Activated CD8-positive, alpha-beta memory T cell treated with anti-CD3 and anti-CD28 coated beads, Interleukin-2, amount 50 U/mL, for 4 hours (primary cell): ENCODE measurements at places on chromosomes 2 and 18.
A peak's percentile ranks its signal among the peaks of the same experiment; 100 is the strongest.

GRCh38 chr2:37324786-37325624, at the start of gene PRKD3:
Gene PRKD3, minus strand, starts transcription at chr2:37324833. Its CDS starts 8,309 bp downstream, at chr2:37316524.
- peak; percentile 57 for DNase-seq

DNA sequence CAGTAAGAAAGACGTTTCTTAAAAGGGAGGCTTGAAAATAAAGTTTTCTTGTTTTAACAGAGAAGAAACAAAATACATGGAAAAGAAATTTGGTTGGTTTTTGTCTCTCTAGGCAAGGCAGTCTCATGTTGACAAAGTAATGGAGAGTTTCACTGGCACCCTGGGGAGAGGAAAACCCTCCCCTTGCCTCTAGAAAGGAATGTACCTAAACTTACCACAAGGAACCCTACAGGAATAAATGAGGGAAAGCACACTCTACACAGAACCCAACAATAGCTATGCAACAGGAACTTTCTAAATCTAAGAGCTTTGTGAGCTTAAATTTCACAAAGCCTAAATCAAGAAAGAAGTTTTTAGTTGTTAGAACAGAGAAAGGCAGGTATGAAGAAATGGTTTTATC, 37.0 kb downstream of the FIGN start:
- DNase-seq = no peak

GRCh38 chr2:124664363-124664762, 639.3 kb downstream of the CNTNAP5 start:
- DNase-seq = no peak

- no peak for DNase-seq
Observed at GRCh38 chr2:147945660-147946059, 74.9 kb downstream of the ORC4 start.

DNA sequence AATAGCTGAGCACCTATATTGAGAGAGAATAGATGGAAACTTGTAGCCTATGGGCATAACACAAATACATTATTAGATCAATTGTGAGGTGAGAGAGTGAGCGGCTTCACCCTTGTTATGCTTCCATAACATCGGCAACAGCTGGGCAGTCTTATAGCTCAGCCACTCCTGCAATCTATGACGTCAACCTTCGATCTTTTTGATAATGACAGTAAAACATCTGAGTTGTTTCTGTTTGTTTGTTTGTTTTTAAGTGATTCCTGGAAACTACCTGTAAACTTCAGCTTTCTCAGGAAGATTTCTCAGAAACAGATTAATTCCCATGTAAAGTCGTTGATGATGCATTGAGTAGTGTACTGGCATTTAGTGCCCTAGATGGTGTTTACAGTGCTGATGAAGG, 90.0 kb downstream of the DSEL start:
- DNase-seq = no peak

DNA sequence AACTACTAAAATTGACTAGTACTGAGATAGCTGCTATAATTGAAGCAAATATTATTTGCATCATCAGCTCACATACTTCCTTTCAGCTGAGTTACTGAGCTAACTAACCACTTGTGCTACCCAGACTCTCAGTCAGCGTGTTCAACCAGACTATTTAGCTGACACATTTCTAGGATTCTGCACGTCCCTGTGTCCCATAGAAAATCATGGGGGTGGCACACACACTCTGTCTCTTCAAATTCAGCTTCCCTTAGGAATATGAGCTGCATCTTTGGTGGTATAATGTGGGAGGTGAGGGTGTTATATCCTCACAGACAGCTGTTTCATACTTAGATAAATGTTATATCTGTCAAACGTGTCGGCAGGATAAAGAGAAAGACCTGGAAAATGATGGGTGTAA, 424.0 kb downstream of the CDH2 start:
- DNase-seq = no peak

GRCh38 chr2:150609831-150610582, 122.5 kb upstream of the RND3 start:
- DNase-seq = no peak

DNA sequence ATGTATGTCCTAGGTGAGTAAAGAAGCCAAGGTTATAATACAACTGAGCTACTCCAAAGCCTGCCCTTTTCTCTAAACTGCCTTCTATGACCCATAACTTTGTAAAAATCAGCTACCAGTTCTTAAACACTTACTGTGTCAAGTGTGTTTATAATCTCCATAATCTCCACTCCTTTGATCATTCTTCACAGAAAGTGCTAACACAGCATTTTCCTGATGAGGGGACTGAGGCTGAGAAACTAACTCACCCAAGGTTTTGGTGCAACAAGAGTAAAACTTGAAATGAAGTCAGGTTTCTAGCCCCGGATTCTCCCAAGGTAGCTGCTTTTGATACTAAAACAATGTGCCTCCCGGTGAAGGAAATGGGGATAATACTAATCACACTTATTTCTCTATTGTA, 1.9 kb upstream of the C2orf49 start:
- DNase-seq = no peak

- DNase-seq = no peak
Observed at GRCh38 chr18:22314420-22314819, 103.3 kb downstream of the CTAGE1 start.

- no peak for DNase-seq
Observed at GRCh38 chr18:36297417-36298125, at the start of gene FHOD3. Gene FHOD3, plus strand, starts transcription at chr18:36297713. Its CDS starts 123 bp downstream, at chr18:36297836.
